Gastrocnemius medialis (tissue), 4 donors: ENCODE measurements at places on chromosomes 7 and 10. TPM values are rescaled to one million over a fixed set of nuclear protein-coding genes. Genes with fewer than 3 reads are reported as not detected.

- DNase-seq = no peak
Measured at GRCh38 chr7:101035941-101036340, 16.1 kb downstream of the MUC17 start.

DNA sequence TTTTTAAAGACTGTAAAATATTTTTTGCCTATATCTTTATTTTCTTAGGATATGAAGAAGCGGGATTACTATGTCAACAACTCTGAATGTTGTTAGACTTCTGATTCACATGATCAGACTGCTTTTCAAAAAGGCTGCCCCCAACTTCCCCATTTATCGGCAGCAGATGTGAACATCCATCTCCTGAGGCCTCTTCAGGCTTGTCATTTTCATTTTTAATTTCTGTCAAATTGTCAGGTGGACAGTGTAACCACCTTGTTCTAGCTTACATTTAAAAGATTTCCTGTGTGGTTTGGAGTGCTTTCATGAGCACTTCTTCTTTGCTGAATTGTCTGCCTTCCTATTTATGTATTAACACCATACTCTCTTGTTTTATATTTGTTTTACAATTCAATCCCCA lies 78.8 kb upstream of the GSDME start:
- no peak for DNase-seq

- no peak for DNase-seq
Measured at GRCh38 chr10:110174201-110174600, 33.2 kb upstream of the MXI1 start.

DNA sequence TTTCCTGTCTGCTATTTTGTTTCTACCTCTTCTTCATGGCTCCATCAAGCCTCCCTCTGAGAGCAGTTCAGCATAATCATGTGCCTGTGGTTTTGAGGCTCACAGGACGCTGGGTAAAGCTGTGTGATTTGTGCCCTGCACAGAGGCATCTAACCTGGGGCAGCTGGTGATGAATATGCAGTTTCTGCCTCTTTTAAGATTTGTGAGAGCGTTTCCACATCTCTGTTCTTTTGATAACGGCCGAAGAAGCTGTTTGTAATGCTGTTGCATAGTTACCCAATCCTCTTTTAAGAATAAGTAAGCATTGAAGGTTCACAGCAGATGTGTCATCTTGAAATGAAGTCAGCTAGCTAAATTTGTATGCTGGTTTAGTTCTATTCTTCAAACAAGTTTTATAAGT lies 45.2 kb downstream of the PNLIPRP3 start:
- no peak for DNase-seq

GRCh38 chr7:151076863-151077704 lies 3.5 kb downstream of the FASTK start:
- DNase-seq = no peak

DNA sequence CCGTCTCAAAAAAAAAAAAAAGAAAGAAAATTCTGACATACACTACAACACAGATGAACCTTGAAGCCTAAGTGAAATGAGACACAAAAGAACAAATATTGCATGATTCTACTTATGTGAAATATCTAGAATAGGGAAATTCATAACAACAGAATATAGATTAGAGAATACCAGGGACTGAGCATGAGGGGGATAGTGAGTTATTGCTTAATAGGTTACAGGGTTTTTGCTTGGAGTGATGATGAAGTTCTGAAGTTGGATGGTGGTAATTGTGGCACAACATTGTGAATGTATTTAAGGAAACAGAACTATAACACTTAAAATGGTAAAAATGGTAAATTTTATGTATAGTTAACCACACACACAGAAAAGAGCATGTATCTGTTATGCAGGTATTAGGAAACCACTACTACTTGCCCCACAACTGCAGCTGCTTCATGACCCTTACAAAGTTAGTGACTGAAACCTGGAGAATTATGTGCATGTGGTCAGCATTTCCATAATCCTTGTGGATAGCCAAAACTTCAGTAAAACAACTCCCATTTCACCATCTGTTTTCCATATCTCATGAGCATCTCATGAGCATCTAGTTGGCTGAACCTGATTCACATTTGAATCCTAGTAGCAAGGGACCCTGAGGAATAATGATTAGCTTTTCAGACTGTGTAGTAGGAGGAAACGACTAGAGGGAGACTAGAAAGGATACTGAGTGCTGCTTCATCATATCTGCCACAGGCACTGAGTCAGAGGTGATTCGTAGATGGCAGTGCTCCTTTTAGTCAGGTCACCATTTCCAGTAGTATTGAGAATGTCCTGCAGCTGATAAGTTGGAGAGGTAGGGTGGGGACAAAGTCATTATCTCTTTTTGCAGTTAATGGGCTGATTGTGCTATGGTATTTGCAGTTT lies 26.3 kb downstream of the SAMD8 start:
- no peak for DNase-seq

Gene GPR15LG
- total RNA-seq = not detected
